H9 (cell line): ENCODE measurements at places on chromosomes 12 and 14.

GRCh38 chr12:94172973-94173372 lies 24.6 kb downstream of the PLXNC1 start:
- no peak for DNase-seq

GRCh38 chr12:29739279-29739991 lies 44.3 kb downstream of the TMTC1 start:
- DNase-seq, result no peak

GRCh38 chr12:124452576-124453331 lies 114.7 kb downstream of the NCOR2 start:
- no peak for DNase-seq

DNA sequence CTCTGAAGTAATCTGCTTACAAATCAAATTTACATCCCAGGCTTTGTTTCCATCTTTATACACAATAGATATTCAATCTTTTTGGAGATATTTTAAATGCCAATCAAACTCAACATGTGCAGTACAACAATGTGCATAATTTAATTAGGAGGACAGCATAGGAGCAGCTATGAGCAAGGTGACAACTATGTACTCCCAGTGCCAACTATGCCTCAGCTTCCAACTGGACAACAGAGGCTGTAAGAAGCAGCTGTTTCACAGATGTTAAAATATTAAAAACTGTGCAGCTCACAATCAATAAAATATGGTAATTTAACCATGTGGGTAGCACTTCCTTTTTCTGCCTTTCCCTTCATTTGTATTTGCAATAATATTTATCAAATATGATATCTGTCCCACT lies 99.9 kb downstream of the ST8SIA1 start:
- DNase-seq, result no peak

GRCh38 chr12:93002293-93003054 lies 73.4 kb upstream of the EEA1 start:
- no peak for DNase-seq

- peak; percentile 29 for DNase-seq
Observed at GRCh38 chr12:109727039-109727723, 13.6 kb downstream of the FAM222A start.

DNA sequence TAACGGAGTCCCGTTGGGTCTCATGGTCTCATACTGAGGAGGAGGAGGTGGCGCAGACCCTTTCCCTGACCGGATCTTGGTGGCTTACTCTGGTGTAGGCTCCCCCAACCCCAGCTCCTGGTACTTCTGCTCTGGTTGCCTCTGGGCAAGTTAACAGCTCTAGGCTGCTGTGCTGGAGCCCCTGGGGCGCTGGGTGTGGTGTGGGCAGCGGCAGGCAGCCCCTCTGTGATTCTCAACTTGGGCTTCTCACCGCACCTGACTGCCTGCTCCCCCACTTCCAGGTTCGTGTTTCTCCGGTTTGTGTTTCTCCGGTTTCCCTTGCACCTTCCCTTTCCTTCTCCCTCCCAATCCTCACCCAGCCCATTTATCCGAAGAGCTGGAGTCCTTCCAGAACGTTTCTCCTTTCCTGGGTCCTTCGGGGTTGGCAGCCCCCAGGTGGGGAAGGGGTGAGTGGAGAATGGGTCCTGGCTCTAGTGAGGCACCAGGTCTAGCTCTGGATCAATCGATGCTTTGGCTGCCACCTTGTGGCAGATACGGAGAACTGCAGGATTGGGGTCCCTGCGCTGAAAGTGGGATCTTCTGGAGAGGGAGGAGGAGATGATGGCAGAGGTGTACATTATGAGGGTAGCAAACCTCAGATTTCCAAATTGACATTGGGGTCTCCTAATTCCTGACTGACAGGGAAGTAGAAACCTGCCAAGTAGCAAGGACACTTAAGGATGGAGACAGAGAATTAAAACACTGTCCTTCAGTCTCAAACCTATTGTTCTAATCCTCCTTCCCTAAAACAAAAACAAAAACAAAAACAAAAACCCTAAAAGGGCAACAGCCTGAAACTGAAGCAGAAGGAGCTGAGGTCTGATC lies 8.3 kb downstream of the CISTR start:
- DNase-seq, result peak; percentile 82

DNA sequence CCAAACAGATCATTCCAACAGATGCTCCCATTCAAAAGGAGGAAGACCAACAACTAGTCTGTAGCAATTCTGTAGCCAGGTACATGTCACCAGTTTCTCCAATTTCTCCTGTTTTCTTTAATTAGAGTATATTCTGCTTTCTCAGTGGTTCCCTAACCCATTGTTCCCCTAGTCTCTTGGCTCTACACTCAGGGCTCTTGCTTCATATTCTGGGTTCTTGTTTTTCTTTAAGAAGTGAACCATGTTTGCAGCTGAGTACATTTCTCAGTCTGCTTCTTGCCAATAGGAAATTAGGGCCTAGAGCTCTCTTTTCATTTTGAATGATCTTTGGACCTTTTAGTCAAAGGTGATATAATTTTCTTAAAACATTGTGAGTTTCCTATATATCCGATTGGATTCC lies 29.4 kb upstream of the STXBP6 start:
- DNase-seq, result no peak

GRCh38 chr14:73723406-73723796 lies 9.2 kb upstream of the PNMA1 start:
- no peak for DNase-seq

GRCh38 chr12:12788675-12789368 lies 3.4 kb downstream of the APOLD1 start:
- peak; percentile 68 for DNase-seq

GRCh38 chr12:105440037-105440664 lies 109.7 kb downstream of the C12orf75 start:
- no peak for DNase-seq

DNA sequence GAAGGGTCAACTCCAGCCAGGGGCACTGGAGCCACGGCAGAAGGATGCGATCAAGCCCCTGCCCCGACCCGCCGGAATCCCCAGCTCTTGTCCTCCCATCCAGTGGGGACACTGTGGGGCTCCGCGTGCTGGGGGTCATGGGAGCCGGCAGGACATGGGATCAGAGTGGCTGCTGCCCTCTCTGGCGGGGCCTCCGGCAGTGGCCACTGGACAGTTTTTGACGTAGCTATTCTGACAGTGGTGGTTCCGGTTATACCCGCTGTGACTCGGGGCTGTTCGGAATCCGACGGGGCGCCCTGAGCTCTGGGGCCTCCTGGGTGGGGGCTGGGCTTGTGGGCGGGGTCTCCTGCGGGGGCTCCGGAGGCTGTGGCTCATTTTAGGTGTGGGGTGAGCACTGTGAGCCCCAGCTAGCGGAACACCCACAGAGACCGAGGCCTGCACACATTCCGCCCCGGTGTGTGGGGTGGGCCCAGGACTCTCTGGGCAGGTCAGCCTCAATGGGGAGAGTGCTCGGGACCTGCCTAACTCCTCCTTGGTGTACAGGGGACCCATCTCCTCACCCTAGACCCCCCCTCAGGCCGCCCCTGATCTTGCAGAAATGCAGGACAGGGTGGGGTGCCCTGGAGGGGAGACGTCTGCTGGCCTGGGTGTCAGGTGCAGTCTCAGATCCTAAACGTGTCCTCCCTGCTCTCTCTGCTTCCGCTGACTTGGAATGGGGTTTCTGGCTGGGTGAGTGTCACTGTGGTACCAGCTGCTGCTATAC lies 374.2 kb downstream of the TMEM121 start:
- DNase-seq, result no peak
